Fibroblast of lung (primary cell): ENCODE measurements at places on chromosomes 4 and X.

GRCh38 chrX:4706961-4707360 lies 993.5 kb upstream of the PRKX start:
- DNase-seq = no peak

GRCh38 chrX:28639451-28639850 lies 52.2 kb downstream of the IL1RAPL1 start:
- no peak for DNase-seq

DNA sequence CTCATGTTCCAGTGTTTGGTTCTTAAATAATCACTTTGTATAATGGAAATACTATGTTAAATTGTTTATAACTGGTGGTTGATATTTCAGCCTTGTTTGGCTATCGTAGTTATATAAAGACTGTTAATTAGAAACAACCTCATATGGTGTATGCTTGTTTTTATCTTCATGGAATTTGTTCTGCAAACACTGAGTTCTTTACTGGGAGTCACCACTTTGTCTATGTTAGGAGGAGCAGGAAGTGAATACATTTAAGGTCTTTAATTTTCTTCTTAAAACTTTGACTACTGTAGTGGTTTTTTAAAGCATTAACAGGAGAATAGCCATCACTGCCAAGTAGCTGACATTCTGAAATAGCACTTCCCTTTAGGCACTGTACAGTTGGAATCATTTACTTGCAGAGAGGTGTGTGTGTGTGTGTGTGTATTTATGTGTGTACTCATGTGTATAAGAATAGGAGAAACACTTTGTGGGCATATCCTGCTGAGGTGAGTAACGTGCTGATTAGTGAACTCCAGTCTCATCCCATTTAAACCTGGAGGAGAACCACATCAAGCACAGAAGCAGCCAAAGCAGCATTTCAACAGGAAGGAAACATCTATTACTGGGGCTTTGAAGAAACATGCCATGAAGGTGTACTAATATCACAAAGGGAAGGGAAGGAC lies 37.8 kb downstream of the TET2 start:
- DNase-seq = no peak

GRCh38 chrX:39022106-39022505 lies 220.8 kb downstream of the MID1IP1 start:
- peak; percentile 32 for DNase-seq

DNA sequence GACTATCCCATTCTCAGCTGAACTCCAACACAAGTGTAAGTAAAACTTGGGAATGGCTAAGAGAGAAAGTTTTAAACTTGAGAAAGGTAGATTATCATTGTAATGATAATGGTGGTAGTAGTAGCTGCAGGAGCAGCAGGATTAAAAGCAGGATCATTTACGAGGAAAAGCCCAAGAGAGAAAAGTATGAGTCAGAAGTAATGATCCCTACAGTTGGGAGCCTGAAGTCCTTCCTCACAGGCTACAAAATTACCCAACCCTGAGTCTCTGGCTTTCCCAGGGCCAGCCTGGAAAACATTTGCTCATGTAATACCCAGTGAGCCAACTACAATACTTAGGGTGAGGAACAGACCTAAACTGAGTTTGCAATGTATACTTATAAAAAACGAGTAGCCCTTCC lies 4.4 kb upstream of the PRDM8 start:
- peak; percentile 62 for DNase-seq
